Left cardiac atrium (tissue), 4 donors: ENCODE measurements at places on chromosomes 3 and 15.

DNA sequence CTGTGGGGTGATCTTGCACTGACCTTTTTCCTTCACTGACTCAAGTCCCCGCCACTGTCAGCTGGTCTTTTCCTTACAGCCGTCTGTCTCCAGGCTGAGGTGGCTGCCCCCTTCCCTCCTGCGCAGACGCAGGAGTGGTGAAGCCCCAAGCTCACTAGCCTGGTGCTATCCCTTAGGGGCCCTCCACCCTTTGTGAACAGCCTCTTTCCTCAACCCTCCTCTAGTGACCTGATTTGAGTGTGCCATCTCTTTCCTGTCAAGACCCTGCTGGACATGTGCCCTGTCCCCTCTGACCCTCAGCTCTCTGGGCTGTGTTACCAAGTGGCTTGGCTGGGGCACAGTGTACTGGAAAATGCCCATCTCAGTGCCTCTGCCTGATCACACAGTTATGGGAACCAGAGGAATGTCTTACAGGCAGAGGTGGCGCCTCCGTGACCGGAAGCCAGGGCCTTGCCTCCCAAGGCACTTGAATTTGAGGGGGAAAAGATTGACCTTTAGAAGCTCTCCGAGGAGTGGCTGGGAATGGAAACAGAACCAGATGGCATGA is 8.7 kb downstream of the KBTBD13 start:
- DNase-seq = no peak

GRCh38 chr3:43932921-43933320 is 242.2 kb downstream of the ABHD5 start:
- DNase-seq = no peak

DNA sequence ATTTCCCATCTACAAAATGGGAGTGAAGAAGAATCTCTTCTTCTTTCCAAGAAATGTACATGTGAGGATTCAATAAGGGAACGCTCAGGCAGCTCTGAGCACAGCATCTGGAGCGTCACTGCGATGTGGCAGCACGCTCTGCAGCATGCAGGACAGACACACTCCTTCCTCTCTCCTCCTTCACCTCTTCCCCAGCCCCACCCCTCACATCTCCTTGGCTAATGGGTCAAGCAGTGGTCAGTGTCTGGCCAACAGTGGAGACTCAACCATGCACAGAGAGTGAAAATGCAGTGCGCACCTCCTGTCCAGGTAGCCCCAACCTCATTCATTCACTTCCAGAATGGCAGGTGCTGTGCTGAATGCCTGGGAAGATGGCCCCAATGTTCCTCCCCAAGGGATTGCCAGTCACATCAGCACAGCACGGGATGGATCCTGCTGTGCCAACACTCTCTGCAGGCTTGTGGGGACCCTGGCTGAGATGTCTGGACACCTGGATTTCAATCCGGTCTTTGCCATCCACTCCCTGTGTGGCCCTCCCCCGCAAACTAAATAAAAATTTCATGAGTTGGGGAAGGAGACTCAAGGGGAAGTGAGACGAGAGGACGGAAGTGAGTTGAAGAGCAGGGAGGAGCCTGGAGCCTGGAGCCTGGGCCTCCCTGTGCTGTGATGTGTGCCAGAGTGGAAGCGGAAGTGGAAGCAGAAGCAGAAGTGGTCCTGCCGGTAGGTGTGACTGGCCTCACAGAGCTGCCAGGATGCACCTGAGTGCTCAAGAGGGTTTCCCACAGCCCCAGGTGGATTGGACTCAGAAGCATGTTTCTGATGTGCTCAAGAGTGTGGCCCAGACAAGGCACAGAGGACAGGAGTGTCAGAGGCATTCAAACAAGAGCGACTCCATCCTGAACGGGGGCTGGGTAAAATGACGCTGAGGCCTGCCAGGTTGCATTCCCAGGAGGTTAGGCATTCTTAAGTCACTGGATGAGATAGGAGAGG is 163.9 kb downstream of the SMAD6 start:
- no peak for DNase-seq

DNA sequence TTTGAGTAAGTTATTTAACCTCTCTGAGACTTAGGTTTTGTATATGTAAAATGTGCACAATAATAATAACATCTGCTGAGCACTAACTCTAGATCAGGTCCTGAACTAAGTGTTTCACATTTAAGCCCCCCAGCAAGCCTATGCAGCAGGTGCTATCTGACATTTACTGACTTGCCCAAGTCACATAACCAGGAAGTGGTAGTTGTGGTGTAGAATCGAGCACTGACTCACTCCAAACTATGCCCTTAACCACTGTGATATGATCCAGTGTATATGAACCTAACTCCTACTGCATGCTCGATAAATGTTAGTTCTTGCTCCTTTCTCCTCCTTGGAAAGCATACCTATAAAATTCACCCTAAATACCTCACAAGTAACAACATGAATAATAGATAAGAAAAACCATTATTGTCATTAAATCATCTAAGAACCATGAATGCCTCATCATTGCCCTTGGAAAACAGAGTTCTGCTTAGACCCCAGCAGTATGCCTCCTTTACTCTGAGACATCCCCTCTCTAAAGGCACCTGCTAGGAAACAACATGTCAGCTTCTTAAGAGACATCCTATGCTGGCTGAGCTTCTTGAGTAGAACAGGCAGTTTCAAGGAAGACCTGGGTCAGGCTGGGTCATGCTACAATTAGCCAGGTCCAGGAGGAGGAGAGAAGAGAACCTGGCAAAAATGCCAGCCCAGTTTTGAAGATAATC is 3.0 kb upstream of the SHC4 start:
- no peak for DNase-seq

GRCh38 chr3:12586403-12586802 is 29.5 kb downstream of the MKRN2 start:
- DNase-seq = no peak

DNA sequence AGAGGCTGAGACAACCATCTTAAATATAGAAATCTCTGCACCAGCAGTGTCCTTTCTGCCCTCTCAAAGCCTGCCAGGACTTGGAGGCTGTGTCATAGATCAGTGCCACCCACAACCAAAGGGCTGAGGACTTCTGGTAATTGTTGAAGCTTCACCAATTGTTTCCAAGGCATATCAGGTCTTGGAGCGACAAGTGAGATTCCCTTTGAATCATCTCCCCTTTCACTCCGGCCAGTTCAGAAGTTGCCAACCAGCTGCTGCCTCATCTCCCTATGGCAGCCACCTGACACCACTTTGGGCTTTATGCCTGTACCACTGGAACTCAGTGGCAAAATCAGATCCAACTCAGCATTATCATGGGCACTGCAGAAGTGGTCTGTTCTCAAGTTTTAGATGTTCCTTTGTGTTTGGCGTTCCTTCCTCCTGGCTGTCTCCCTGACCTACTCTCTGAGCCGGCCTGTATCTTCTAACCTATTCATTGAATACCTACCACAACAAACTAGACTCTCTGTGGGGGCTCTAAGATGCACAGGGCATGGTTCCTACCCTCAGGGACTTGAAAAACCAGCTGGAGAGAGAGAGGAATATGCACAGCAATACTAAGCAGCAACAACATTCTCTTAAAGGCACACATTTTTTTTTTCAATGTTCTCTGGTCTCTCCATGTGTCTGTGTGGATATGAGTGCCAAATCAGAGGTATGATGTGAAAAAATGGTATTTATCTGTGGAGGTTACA is 90.8 kb upstream of the PFN2 start:
- DNase-seq = no peak

DNA sequence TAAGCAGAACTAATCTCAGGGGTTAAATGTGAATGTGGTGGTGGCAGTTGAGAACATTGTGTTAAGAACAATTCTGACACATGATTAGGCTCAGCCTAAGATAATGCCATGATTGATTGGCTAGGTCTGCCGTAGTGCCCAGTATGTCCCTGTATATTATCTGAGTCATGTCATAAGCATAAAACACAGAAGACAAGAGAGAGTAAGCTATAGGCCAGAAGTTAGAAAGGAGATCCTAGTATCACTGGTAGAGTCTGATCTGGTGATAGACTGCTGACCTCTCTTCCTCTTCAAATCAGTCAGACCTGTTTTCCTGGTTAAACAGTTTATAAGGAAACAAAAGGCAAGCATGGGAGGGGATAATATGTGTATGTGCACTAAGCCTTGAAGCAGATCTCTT is 30.1 kb upstream of the ATP8B4 start:
- no peak for DNase-seq

DNA sequence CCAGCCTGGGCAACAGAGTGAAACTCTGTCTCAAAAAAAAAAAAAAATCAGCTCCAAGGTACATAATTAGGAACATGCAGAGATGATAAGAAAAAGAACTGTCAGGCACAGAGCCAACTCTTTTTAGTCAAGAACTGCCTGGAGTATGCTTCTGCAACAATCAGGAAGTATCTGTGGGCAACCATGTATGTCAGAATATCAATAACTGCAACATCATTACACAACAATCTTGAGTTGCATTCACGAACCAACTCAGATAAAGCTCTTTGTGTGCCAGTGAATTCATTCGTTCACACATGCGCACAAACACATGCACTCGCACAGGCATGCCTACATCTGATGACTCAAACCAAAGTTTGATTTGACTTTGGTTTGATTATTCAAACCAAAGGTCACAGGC is 32.1 kb downstream of the EFHB start:
- DNase-seq = no peak

GRCh38 chr3:12859840-12860239 is 18.5 kb upstream of the RPL32 start:
- no peak for DNase-seq

DNA sequence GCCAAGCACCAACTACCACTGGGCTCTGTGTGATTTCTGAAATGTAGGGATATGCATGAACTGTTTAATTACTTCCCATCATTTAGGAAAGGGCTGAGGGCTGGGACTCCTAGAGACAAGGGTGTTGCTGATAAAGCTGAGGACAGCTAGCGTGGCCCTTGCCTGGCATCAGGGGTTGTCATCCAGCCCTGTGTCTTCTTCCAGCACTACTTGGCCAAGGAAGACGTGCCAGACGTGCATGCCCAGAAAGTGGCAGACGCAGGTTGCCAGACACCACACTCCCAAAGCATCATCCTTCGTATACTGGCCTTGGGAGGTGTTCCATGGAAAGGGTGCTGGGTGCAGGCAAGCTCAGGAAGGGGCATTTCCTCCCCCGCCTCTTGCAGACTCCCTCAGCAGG is 64.8 kb downstream of the LRIG1 start:
- peak; percentile 50 for DNase-seq

DNA sequence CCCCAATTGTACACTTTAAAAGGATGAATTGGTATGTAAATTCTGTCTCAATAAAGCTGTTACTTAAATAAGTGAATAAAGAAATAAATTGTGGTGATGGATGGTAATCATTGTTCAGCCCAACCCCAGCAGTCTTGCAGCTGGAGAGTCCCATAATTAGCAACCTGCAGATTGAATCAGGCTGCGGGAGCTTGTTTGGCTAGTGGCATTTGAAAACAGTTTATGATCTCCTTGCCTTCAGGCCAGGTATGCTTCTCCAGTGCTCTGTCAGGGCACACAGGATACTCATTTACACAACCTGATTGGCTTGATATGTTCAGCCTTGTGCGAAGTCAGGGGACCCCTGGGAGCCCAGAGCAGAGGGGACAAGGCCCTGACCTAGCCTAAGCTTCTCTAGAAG is 16.5 kb upstream of the TSEN2 start:
- no peak for DNase-seq
